ENCODE measurements at places on chromosomes 16 and 17.

DNA sequence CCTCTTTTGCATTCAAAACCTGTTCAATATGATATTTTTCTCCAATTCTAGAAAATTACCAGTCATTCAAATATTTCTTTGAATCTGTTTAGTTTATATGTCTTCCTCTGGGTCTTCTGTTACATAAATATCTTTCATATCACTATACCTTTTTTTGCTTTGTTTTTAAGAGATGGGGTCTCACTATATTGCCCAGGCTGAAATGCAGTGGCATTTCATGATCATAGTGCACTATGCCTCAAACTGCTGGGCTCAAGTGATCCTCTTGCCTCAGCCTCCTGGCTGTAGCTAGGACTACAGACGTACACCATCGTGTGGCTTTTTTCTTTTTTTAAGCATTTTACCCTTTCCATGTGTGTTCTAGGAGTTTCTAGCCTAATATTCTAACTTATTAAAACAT lies 38.8 kb downstream of the NSRP1 start:
- no peak for DNase-seq

DNA sequence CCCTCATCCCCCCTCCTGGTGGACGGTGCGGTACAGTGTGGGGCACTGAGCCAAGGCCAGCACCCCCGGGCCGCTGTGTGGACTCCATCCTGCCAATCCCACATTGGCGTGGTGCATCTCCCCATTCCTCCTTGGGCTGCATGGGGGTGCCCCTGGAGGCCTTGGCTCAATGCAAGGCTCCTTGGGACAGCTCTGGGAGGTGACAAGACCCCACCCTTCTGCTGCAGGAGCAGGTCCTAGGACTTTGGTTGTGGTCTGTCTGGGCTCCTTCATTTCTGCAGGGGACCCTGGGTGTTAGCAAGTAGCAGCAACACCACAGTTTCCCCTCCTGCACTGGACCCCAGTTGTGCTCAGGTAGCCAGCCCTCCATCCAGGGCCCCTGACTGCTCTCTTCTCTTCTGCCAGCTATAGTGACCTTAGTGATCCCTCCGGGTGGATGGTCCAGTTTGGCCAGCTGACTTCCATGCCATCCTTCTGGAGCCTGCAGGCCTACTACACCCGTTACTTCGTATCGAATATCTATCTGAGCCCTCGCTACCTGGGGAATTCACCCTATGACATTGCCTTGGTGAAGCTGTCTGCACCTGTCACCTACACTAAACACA lies 1.3 kb downstream of the PRSS21 start:
- DNase-seq: no peak

GRCh38 chr16:85394456-85395206 lies 218.5 kb upstream of the GSE1 start:
- DNase-seq: no peak

DNA sequence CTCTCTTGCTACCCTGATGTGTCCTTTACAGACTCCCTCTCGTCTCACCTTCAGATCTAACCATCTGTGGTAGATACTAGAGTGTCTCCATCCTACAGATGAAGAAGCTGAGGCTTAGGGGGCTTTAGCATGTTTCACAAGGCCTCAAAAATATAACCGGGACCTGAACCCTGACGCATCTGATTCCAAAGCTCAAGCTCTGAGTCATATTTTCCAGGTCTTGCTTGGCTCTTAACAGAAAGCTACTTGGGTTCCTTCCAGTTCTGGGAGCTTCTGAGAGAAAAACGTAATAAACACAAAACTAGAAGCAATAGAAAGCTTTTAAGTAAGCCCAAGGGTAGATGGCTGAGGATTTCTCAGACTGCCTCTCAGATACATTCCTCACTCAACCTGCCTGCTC lies 224.3 kb upstream of the EEF2KMT start:
- no peak for DNase-seq

- no peak for DNase-seq
Observed at GRCh38 chr17:74978240-74978639, 5.7 kb upstream of the HID1 start.
